NCI-H2029 treated with DMSO at 0.1 percent for 48 hours (cell line): ENCODE measurements at places on chromosomes 4 and X.

GRCh38 chrX:10847333-10847732, 226.9 kb upstream of the MID1 start:
- DNase-seq = no peak

- no peak for DNase-seq
These were observed 136.3 kb downstream of the MGST2 start for GRCh38 chr4:139801895-139802294.

GRCh38 chr4:158122501-158122900, 50.3 kb downstream of the GASK1B start:
- DNase-seq = no peak

DNA sequence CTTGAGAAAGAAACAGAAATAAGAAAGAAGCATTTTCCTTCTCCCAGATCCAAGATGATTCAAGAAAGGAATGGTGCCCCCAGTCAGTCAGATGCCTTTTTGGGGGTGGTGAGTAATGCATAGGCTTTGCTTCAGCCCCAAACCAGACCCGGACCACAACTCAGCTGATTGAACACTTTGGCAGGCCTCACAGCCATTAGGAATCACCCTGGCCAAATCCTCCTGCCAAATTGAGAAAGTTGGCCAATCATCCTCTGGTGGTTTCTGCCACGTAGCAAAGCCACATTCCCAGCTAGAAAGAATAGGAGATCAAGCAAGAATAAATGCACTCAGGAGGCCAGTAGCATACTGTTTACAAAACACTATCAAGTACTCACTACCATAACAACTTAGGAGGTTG, 33.7 kb downstream of the FRMD7 start:
- no peak for DNase-seq

DNA sequence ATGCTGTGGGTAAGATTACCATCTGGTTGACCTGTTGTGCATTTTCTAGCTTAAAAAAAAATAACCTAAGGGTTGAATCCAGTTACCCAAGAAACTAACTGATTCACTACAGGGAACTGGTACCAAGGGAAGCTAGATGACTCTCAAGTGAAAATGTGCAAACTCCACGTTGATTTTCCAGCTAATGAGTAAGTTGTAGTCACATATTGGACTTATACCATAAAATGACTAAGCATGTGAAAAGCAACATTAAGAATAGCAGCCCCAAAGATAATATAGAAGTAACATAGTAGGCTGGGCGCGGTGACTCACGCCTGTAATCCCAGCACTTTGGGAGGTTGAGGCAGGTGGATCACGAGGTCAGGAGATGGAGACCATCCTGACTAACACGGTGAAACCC, 270.9 kb downstream of the SPRY1 start:
- no peak for DNase-seq

GRCh38 chr4:39237179-39237578, 54.9 kb downstream of the WDR19 start:
- DNase-seq = no peak

DNA sequence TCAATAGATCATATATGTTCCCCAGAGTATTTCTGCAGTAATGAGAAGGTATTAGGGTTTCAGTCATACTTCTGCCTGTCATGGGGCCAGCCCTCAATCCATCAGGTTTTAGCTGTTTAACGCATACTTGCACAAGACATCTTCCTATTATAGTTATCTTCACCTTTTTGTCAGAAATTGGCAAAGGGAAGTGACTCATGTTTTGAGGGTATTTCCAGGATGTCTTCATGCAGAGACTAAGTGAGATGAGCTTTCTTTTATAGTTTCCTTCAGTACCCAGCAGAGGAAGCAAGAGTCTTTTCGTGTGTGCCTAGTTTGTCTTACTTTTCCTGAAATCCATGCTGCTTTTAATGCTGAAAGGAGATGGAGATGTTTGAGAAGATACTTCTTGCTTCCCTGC, 9.5 kb downstream of the CSTF2 start:
- DNase-seq = no peak

DNA sequence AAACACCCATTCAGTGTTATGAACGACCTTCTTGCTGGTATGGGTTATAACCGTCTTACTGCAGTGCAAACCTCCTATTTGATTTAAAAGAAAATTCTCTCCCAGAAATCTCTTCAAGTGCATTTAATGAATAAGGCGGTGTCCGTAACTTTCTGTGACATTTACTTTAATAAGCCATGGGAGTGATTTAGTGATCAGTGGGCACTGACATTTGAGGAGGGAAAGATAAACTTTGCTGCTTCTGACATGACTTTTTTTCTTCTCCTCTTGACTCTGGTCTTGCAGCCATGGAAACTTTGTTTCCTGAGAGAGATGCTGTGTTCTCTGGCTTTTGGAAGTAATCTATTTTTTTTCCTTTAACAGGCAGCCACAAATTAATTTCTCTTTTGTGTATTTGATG, 106.1 kb downstream of the NHS start:
- DNase-seq = no peak

DNA sequence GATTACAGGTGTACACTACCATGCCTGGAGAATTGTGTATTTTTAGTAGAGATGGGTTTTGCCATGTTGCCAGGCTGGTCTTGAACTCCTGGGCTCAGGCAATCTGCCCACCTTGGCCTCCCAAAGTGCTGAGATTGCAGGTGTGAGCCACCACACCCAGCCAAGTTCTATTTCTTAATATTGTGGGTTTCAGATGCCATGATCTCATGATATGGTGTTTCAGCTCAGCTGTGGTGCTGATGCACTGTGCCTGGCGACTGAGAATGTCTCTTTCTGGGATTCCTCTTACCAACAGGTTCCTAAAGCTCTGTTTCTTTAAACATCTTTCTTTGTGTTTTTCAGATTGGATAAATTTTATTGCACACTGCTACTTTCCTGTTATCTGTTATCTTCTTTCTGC, 17.3 kb upstream of the NDUFC1 start:
- DNase-seq = no peak

DNA sequence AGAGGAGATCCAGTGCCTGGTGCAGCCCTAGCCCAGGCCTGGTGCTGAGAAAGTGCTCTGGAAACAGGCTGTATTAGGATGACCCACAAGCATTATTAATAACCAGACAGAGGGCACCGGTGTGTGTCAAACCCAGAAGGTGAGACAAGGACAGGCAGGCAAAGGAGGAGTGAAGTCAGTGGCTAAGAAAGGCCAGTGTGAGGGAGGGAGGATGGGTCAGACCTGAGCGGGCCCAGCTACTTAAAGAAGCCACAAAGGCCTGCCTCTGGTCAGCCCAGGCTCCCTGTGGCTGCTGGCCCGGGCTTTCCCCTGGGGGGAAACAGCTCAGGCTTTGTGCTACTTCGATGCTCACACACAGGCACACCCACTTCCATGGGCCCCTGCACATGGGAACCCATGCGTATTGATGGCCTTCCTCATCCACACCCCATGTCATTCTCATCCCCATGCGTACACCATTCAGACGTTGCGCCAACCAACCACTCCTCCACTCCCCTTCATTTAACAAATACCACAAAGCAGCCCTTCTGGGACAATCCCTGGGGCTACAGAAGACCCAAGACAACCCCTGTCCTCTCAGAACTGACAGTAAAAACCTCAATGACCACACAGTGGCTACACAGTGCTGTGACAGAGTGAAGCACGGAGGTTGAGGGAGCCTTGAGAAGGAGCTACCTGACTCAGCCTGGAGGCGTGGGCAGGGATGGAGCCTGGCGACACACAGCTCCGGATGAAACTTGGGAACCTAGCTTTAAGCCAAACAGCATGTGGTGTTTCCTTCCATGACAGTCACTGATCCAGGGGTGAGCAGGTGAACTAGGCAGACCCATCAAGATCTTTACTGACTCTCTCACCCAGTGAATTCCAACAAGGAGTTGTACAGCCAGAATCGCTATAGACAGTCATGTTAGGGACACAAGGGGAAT, 24.9 kb upstream of the MTM1 start:
- DNase-seq = no peak

DNA sequence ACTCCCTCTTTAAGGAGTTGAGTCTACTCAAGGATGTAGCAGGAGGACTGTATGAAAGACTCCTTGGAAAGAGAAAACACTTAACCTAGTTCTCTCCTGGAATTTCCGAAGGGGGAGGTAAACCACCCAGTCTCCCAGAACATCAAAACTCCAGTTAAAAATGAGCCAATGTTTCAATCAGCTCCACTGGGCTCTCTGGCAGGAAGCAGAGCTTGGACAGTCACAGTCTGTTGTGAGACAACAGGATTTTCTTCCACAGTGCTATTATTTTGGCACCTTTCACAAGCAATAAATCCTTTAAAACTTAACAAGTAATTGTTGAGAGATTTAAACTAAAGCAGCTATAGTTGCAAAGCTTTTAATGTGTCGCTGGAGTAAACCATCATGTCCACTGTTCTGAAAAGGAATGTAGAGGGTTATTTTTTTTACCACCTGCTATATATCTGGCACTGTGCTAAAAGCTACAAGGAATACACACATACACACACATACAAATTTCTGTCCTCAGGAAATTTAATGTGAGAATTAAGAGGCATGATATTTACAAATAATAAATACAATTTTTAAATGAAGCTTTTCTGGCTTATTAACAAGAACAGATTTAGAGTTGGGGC, 229.2 kb upstream of the INTU start:
- DNase-seq = no peak

GRCh38 chr4:128322311-128322710, 34.7 kb upstream of the PGRMC2 start:
- DNase-seq = no peak

GRCh38 chr4:6504900-6505496, 32.6 kb upstream of the PPP2R2C start:
- DNase-seq = no peak

- no peak for DNase-seq
These were observed 18.4 kb upstream of the TRPC5OS start for GRCh38 chrX:111857534-111858060.

DNA sequence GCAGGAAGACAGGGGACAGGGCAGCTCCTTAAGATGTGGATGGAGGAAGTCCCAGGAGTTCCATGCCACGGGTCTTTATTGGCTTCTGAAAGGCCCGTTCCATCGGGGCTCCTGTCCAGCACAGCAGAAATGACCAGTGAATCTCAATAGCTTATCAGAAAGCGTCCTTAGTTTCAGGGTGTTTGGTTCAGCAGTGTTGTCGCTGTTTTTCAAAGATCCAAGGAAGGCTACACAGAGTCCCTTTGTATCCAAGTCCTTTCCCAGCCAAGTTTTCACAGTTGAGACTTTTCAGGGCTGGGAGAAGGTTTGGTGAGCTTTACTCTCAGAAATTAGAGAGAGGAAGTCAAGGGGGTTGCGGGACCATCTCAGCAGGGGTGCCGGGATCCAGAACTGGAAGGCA, 5.0 kb upstream of the ZCCHC4 start:
- DNase-seq = no peak

DNA sequence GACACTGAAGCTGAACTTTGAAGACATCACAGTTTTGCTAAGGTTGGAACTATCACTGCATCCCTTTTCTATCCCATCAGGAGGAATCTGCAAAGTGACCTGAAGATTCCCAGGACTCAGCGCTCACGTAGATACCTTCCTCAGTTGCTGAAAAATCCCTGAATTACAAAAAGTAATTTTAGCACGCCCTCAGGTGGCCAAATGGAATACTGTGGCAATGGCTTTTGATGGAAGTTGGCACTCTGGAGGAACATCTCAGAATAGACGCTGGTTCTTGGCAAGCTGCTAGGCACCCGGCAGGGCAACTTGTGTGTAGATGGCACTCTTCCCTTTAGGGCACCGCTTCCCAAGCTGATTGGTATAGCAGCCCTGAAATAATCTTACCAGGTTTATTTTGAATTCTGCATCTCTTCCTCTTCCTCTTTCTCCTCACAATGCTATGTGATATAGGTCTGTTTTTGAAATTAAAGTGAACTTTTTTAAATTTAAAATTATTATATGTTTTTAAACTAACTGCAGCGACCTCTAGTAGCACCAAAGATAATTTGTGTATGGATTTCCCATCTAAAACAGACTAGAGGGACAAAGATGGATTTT, 16.3 kb upstream of the ESX1 start:
- DNase-seq = no peak

- no peak for DNase-seq
These were observed 19.7 kb downstream of the CENPI start for GRCh38 chrX:101117701-101118100.
